ENCODE measurements at places on chromosomes 5 and 9.

DNA sequence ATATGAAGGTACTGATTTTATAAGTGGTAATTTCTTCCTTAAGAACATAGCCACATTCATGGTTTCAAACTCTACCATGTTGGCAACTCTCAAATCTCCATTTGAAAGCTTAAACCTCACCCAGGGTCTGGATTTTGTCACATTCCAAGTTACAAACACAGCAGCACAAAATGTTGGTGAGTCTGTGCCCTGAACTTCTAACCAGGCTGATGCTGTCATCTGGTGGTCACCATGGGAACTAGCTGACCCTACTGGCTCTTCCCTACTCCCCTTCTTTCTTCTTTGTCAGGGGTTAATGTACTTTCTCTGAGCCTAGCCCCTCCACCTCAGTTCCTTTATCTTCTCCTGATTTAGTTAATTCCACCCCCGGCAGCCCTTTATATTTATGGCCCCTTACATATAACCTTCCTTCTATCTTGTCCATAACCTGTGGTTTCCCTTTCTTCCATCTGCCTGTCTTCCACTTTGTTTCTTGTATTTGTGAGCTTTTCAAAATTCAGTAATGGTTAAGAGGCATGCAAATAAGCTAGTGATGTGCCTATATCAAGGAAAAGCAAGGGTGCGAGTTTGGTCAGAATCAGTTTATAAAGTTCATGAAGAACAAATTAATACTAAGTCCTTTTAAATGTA lies 35.9 kb downstream of the TGFBR1 start:
- DNase-seq, result peak; percentile 39

GRCh38 chr5:85604786-85605185 lies 1013.0 kb upstream of the COX7C start:
- DNase-seq, result no peak

DNA sequence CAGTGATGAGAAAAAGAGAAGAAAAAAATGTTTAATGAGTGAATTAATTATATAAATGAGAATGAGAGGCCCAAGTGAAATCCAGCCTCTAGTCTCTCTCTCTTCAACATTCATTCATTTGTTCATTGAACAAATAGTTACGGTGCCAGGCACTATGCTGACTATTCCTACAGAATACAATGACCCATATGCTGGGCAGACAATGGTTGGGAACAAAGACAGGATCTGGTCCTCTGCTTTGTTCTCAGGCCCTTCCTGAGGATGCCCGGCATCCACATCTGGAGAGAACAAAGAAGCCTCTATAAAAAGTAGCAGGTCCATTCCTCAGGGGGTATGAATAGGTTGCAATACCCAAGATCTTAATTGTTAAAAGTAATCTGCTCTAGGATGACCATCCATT lies 6.9 kb downstream of the ADAM19 start:
- DNase-seq, result no peak

DNA sequence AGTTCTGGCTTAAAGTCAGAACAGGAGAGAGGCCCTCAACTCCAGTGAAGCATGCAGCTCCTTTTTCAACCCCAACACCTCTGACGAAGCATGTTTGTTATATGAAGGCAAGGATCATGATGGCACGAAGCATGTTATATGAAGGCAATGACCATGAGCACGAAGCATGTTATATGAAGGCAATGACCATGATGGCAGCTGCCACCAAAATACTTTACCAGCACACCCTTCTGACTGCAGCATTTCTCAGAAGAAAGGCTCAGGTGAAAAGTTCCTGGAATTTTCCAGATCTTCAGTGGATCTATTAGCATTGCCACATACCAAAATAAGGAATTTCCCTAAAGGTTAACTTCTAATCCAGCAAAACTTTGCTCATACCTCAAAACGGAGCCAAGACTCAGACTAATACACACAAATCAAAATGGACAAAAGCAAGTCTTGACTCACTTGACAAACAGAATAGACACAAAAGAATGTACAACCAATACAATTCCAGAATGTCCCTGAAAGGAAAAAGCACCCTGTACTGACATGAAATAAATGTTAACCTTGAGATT lies 217.4 kb downstream of the FANCC start:
- DNase-seq, result no peak

GRCh38 chr9:89356782-89357181 lies 38.5 kb downstream of the SECISBP2 start:
- DNase-seq, result no peak

GRCh38 chr5:167934551-167934971 lies 356.9 kb upstream of the WWC1 start:
- no peak for DNase-seq

DNA sequence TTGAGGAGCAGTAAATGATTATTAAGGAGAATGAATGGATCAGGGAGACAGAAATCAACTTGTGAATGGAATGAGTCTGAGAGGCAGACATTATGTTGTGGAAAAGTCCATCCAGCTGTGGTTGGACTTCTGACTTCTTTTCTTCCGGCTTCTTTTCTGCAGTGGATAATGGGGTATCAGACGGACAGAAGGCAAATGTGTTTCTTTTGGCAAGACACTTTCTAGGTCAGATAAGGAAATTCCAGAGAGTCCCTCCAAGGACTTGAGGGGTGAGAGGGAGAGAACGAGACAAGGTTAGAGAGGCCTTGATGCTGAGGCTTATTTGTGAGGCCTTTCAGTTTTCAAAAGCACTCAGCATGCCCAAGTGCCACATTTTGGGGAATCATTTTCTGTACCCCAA lies 17.1 kb upstream of the GRHPR start:
- no peak for DNase-seq

DNA sequence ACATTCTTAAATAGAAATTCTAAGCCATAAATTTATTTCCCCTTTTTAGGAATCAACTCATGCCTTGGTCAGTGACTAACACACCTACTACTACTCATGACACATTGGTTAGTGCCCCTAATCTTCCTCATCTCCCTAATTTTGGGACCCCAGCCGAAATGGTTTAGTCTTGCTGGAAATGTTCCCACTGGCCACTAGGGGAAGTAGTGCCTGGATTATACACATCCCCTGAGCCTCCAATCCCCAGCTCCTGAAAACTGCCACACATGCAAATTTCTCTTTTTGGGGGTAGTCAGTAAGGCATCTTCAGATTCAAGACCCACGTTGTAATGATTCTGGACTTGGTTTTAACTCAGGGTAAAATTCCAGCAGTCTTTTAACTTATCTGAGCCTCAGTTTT lies 79.8 kb downstream of the HSD17B3 start:
- no peak for DNase-seq

GRCh38 chr5:56854920-56855319 lies 39.6 kb downstream of the MAP3K1 start:
- no peak for DNase-seq

- DNase-seq, result no peak
These were observed 40.5 kb downstream of the IRX4 start for GRCh38 chr5:1842004-1842819.

GRCh38 chr5:40364441-40364840 lies 315.3 kb upstream of the PTGER4 start:
- no peak for DNase-seq

- no peak for DNase-seq
These were observed 321.3 kb downstream of the MARCHF11 start for GRCh38 chr5:15858326-15858725.

GRCh38 chr5:139492700-139493192 lies 10.2 kb upstream of the STING1 start:
- DNase-seq, result no peak

- DNase-seq, result no peak
These were observed 15.4 kb upstream of the UBAC1 start for GRCh38 chr9:135976531-135976930.

- DNase-seq, result no peak
These were observed 18.9 kb upstream of the FAM174A start for GRCh38 chr5:100516285-100516684.

GRCh38 chr9:10744669-10745068 lies 131.9 kb upstream of the PTPRD start:
- DNase-seq, result no peak

- DNase-seq, result no peak
These were observed 139.7 kb downstream of the SEC61B start for GRCh38 chr9:99361817-99362216.

- DNase-seq, result peak; percentile 31
These were observed 81.8 kb downstream of the NLN start for GRCh38 chr5:65803699-65804391.

- DNase-seq, result no peak
These were observed 39.8 kb upstream of the SELENOP start for GRCh38 chr5:42851481-42851880.

DNA sequence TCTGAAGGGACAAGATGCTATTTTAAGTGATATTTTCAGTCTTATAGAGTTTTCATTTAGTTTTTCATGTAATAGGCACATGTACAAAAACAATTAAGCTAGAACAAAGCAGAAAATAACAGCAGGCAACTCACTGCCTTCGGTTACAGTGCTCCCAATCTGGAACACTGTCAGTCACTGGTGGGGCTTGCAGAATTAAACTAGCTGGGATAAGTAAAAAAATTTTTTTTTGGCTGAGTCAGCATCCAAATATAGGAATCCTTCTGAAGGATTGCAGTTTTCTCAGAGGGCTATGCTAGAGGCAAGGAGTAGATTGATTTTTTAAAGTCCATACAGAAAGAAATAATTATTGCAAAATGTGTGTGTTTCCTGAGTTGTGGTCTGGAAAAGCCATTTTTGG lies 250.2 kb upstream of the RFX3 start:
- DNase-seq, result no peak

- DNase-seq, result no peak
These were observed 8.9 kb downstream of the B4GALT1 start for GRCh38 chr9:33157960-33158842.

DNA sequence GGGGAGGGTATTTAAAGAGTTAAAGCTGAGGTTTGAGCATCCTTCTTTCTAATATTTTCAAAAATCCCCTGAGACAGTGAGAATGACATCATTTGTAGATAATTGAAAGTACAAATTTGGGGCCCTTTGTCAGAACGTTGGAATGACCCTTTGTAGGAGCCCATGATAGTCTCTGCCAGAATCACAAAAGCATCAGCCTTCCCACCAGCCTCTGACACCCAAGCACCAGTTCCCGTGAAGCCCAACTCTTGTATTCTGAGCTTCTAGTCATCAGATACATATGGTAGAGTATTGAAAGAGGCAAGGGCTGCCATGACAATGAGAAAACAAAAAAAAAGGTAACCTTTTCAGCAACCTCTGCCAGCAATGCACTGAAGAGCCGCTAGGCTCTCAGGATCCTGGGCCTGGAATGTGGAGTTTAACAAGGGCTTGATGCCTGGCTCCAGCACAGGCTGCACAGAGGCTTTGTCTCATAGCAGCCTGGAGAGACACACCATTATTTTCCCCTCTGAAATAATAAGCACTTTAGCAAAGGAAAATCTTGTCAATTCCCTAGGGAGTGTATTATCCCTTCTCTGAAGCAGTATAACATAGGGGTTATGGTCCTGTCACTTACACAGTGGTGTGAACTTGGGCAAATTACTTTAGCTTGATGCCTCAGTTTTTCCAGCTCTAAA lies 114.4 kb downstream of the ZNF608 start:
- no peak for DNase-seq

GRCh38 chr9:19618816-19619215 lies 170.0 kb downstream of the SLC24A2 start:
- no peak for DNase-seq

All from stimulated activated CD4-positive, alpha-beta T cell treated with anti-CD3 and anti-CD28 coated beads, Interleukin-15, amount 100 ng/mL, for 24 hours (primary cell).